ENCODE measurements at places on chromosomes 7 and 10.

DNA sequence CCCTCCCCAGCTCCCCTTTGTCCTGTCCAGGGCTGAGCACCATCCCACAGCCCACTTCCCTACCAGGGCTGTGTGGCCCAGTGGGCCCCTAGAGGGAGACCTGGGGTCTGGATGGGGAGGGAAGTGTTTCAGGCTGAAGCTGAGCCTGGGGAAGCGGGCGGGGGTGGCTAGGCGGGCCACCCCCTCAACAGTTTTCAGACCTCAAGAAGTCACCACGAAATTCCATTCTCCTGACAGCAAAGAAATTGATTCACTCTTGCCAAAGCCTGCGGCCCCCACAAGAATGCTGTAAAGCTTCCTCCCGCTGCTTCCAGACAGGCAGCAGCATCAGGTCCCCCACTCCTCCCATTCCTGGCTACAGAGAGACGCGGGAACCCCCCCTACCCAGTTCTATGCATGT lies 2.5 kb upstream of the LFNG start:
- DNase-seq = peak; percentile 99

DNA sequence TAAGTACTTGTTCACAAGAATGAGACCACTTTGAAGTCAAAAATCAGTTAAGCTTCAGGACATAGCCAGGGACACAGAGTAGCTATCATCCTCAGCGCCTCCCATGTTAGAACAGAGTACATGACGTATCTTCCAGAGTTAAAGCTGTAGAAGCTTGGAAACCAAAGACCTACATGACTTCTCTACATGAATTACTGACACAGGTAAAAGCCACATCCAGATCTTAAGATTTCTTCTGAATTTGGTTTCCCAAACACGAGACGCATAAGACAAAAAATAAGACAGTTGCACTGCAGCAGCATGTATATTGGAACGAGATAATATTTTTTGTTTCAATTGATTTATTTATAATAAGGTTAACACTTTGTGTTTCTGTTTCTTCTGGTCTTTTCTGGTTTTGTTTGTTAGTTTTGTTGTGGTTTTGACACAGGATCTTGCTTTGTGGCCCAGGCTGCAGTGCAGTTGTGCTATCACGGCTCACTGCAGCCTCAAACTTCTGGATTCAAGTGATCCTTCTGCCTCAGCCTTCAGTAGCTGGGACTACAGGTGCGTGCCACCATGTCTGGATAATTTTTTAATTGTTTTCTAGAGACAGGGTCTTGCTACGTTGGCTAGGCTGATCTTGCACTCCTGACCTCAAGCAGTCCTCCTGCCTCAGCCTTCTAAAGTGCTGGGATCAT lies 10.2 kb upstream of the EPC1 start:
- DNase-seq = no peak

DNA sequence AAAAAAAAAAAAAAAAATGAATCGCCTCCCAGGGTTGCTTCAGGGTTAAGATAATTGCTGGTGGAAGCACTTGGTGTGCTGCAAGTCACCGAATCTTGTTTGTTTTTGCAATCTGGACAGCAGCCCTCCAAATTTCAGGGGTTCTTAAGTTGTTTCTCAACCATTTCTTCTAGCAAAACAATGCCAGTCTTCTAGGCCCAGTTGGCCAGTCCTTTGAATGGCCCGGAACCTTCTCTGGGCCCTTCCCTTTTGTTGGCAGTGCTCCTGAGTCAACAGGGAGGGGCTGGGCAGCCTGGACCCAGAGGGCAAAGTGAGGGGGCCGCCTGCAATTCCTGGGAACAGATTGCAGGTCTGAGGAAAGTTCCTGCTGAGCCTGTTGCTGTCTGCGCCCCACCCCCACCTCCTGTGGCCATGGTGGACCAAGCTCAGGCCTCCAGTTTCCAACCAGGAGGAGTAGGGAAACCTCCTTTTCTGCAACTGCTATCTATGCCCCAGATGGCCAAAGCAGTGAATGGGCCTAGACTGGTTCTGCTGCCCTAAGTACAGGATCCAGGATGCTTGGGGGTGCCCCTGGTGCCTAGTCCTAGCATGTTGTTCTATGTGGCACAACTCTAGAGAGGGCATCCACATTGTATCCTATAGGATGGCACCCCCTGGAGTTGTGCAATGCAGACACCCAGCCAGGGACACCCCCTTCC lies 31.4 kb upstream of the PDCD4 start:
- no peak for DNase-seq

DNA sequence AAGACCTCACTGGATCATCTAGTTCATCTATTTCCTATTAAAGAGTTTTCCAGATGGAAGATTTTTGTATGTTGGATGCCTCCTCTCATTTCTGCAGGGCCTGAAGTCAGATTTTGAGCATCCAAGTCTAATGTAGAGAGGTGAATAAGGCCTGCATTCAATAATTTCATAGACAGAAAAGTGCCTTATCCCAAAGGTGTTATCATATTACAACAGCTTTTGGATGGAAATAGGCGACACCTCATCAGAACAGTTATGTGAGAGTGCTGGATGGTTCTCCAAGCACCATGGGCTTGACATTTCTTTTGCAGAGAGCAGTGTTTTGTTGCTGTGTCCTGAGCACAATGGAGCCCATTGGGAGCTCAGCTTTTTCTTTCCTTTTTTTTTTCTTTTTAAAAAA lies 162.4 kb upstream of the MEOX2 start:
- DNase-seq = no peak

GRCh38 chr7:133854739-133855138 lies 272.4 kb upstream of the LRGUK start:
- peak; percentile 54 for DNase-seq

DNA sequence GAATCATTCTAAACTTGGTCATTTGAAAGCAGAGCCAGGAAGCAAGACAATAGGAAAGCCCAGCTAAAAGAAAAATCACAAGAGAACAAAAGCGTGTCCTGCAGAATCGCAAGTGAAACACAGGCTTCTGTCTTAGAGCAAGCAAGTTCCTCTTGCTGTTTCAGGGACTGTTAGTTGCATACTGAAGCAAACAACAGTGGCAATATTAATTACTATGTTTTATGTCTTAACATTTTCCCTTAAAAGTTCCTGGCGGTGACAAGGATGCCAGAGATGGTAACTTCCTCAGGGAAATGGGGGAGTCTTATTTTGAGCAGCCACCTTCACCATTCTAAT lies 217.1 kb downstream of the GFRA1 start:
- DNase-seq = no peak

- no peak for DNase-seq
These were observed 59.8 kb upstream of the DNAAF5 start for GRCh38 chr7:666454-667292.

DNA sequence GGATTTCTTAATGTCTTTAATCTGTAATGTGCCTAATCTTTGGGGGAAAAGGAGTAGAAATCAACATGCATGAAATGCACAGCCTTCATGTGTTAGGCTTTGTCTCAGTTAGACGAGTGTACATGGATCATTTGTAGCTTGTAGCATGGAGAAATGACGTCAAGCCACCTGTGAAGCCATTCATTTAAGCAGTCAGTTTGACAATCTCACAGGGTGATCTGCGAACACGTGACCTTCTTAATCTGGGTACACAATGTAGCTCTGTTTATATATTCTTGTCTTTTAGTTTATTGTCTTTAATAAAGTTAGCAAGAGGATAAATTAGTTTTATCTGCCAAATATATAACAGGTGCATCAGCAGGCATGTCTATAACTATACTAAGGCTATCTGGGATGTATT lies 351.9 kb upstream of the LRGUK start:
- no peak for DNase-seq

DNA sequence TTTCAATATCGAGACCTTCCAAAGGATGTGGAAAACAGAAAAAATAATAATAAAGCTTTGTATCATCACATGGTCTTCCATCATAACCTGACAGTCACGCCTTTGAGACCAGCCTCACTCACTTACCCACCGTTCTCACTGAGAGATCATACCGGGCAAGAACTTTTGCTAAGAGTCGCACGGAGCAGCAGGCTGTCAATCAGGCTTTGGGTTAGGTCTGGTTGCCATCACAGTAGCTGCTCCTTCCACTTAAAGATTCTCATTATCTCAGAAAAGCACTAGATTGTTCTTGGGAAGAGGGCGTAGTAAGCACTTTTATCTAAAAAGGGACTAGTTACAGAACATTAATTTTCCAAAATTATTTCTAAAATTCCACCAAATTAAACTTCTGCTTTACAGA lies 2.0 kb downstream of the RELN start:
- no peak for DNase-seq

- DNase-seq = no peak
These were observed 44.6 kb downstream of the COL28A1 start for GRCh38 chr7:7491044-7491443.

DNA sequence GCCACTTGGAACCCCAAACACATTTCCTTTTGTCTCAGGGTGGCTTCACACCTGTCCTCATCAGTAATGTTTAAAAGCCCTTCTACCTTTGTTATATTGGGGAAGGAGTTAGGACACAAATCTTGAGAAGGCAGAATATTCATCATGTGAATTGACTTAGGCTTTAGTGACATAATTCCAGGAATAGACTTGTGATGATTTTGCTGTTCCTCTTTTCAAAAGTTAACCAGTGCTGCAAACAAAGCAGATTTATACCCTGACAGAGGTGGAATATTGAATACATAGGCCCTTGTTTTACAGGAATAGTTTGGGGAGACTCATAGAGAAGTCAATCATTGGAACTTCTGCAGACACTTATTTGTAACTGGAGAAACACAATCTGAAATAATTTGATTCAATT lies 27.0 kb downstream of the ZNF786 start:
- DNase-seq = no peak

DNA sequence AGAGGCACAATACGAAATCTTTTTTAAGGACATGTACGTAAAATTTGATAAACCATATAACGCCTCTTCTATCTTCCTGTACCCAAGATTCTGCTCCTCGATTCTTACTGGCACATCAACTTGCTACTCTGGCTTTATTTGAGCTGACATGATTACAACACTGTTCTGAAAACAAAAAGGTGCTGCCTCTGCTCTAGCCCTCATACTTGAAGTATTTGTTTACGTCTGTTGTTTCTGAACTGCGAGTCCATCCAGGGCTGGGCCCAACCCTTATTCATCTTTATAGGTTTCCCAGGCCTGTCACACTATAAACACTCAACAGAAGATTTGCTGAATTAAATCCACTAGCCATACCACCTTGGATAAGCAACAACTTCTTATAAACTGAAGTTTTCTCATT lies 96.2 kb upstream of the SVIL start:
- no peak for DNase-seq

GRCh38 chr7:10724449-10724848 lies 249.2 kb upstream of the PHF14 start:
- DNase-seq = no peak

- peak; percentile 16 for DNase-seq
These were observed 1.3 kb upstream of the GRK5 start for GRCh38 chr10:119205894-119206602.

DNA sequence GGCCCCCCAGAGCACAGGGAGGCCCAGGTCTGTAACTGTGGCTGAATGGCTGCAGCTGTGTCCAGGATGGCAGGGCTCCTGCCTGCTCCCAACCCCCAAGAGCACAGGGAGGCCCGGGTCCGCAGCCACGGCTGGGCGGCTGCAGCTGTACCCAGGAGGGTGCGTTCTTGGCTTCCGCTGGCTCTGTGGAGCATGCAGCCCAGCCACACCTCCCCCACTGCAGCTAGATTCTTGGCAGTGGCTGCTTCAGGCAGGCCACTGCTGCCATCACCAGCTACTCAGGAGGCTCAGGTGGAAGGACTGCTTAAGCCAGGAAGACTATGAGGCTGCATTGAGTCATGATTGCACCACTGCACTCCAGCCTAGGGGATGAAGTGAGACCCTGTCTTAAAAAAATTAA lies 27.9 kb downstream of the C7orf25 start:
- peak; percentile 56 for DNase-seq

DNA sequence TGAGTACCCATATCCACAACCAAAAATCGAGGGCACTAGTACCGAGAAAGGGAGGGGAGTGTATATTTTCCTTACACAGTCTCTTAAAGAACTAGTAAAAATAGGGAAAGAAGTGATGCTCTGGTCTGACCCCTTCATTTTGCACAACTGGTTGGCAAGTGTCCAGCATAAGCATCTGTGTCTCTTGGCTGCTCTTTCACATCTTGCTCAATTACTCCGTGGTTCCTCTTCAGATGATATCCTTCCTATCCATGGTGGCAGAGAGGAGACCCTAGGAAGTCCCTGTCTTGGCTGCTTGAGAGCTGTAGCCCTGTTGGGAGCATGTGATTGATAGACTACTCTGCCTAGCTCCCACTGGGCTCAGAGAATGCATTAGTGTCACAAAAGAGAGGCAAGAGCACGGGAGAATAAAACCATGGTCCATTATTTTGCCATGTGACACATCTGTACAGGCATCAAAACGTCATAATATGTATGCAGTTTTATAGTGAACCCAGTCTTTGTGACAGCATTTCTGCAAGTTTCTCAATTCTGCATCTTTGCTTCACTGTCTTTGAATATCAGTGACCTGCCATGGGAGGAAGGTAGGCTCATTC lies 111.8 kb upstream of the ANKRD1 start:
- DNase-seq = no peak

GRCh38 chr7:145845345-145845744 lies 271.3 kb upstream of the CNTNAP2 start:
- no peak for DNase-seq

DNA sequence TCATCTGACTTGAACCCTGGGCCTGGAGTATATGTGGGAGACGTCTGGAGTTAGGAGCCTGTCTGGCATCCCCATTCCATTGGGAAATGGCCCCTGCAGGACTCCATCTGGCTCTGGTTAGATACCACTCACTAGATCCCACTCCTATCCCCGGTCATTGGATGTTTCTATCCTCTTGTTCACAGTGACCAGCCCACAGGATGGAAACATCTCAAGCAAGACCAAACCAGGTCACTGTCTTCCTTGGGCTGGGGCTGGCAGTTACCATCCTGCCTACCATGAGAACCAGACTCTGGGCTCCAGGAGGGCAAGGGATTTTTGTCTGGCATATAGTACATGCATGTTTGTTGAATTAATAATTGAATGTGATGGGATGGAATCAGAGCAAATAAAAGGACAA lies 415.7 kb downstream of the GRID1 start:
- DNase-seq = no peak

DNA sequence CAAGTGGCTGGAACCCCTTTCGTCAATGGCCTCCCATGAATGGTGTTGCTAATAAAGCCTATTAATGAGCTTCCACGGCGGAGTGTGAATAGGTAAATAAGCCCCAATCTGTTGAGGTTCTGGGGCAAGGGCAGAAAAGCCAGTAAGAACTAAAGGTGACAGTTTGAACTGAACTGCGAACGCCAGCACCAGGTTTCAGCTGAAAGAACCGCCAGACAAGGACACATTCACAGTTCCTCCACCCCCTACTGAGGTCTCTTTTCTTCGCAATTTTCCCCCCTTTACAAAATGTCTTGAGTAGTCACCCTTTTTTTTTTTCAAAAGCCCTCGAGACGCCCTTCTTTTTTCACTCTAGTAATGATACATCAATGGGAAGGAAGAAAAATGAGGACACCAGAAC lies 2.4 kb upstream of the FGFR2 start:
- no peak for DNase-seq

GRCh38 chr10:49394933-49395740 lies 752 bp downstream of the DRGX start:
- DNase-seq = no peak

Data from RCC 7860 (cell line).